ENCODE measurements at places on chromosomes 7 and 10.

DNA sequence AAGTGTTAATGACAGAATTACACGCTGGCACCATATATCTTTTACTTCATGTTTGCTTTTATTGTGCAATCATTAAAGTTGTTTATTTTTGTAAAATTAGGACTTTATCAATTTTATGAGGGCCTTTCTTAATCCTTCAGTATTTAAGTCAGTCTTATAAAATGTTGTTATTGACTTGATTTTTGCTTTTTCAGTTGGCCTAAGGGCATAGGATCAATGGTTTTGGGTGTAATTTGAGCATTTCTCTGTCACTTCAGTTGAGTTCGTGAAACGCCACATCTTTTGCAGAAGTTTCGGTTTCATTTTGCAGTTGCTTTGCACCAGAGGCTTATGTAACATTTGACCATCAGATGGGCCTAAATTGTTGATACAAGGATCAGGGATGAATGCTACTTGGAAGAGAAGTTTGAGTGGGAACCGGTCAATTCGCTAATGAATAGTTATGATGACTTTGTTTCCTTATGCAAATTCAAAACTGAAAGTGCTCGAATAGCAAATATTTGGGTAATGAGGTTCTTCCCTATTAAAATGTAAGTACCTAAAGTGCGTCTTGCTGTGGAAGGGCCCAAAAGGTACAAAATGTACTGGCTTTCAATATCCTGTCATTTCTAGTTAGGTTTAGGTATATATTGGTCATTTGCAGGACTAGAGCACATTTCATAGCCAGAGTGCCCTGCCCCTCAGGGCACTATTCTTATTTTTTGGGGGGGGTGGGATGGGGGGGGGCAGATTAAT is 340.9 kb downstream of the LRMDA start:
- DNase-seq, result peak; percentile 12

DNA sequence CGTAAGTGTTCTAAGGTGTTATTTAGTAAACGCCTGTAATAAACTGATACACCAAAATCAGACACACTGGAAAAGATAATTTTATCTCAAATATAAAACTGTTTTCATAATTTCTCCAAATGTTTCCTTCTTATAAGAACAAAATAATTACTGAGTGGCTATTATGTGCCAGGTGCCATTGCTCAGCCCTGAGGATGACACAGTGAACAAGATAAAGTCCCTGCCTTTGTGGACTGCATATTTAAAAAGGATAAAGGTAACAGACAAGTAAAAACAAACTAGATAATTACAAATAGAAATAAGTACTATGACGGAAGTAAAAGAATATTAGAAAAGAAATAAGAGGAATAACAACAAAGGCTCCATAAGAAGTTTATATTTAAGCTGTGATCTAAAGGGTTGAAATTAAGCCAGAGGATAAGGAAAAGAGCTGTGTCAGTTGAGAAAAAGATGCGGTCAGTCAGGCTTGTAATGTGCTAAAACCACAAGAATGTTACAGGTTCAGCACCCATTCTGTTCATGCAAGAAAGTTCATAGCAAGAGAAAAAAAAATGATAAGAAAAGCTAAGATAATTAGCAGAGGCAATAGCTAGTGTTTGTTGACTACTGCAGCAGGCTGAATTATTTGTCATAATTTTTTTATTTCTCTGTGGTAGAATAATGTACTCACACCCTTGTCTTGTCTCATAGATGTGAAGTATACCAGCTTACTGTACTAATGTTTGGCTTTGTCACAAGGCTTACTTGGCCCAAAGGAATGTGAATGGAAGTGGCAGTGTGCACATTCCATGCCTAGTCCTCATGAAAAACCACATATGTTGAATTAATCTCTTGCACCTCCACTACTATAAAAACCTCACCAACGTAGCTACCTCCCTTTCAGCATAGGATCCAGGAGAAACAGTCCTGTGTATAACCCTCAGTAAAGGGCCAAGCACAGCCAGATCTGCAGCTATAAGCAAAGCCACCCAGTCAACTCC is 75.1 kb downstream of the CRPPA start:
- DNase-seq, result no peak

GRCh38 chr7:135169964-135170273 is 588 bp downstream of the CYREN start:
- peak; percentile 80 for DNase-seq

DNA sequence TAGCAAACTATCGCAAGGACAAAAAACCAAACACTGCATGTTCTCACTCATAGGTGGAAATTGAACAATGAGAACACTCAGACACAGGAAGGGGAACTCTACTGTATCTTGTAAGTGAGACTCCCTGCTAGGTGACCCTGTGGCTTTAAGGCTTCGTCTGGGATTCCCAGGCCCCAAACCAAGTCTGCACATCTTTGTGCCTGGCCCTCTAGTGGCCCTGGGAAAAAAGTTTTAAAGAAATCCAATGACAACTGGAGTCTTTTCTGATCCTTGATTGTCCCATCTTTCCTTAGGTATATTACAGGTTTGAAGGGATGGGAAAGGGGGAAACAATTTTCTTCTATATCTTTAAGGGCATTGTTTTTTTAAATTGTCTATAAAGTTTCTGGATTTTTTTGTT is 10.6 kb upstream of the LIPM start:
- DNase-seq, result no peak

- DNase-seq, result no peak
Measured at GRCh38 chr10:70344144-70344543, 38.3 kb downstream of the LRRC20 start.

DNA sequence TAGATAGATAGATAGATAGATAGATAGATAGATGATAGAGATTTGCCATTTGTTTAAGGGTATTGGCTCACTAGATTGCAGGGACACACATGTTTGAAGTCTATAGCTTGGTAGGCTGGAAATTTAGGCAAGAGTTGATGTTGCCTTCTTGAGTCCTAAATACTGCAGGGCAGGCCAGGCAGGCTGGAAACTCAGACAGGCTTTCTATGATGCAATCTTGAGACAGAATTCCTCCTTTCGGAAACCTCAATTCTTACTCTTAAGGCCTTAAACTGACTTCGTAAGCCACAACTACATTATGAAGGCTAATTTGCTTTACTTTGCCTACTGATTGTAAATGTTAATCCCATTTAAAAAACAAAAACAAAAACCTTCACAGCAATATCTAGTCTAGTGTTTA is 322.9 kb upstream of the AKR1E2 start:
- no peak for DNase-seq

DNA sequence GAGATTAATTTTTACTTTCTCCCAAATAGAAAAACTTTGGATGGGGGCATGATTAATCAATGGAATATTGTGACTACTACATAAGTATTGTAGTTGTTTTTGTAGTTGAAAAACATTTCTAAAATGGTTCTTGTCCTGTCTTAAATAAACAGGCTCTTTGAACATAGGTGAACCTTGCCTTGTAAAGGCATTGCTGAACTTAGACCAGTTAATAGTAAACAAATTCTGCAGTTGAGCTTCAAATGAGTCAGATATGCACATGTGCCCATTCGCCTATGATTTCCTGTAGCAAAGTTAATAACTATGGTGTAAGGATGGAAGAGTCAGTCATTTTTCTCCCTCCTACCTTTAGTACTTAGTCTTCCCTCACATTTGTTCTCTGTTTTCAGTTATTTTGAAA is 22.6 kb downstream of the CUTC start:
- no peak for DNase-seq

DNA sequence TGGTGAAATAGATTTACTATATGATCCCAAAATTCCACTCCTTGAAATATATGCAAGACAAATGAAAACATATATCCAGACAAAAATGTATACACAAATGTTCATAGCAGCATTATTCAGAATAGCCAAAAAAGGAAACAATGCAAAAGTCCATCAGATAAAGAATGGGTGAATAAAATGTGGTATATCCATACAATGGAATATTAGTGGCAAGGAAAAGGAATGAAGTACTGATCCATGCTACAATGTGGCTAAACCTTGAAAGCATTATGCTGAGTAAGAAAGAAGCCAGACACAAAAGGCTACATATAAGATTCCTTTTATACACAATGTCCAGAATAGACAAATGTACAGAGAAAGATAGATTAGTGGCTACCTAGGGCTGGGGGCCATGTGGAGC is 225.5 kb downstream of the PLXNA4 start:
- no peak for DNase-seq

- peak; percentile 96 for DNase-seq
Measured at GRCh38 chr7:23105644-23106056, at the start of gene KLHL7. Gene KLHL7, plus strand, starts transcription at chr7:23105785. Its CDS starts 242 bp downstream, at chr7:23106027.

- no peak for DNase-seq
Measured at GRCh38 chr7:131537571-131537978, 18.9 kb downstream of the PODXL start.

GRCh38 chr7:24965831-24966708 is 13.9 kb downstream of the OSBPL3 start:
- peak; percentile 67 for DNase-seq

GRCh38 chr10:114552050-114552449 is 106.0 kb downstream of the ABLIM1 start:
- DNase-seq, result no peak

DNA sequence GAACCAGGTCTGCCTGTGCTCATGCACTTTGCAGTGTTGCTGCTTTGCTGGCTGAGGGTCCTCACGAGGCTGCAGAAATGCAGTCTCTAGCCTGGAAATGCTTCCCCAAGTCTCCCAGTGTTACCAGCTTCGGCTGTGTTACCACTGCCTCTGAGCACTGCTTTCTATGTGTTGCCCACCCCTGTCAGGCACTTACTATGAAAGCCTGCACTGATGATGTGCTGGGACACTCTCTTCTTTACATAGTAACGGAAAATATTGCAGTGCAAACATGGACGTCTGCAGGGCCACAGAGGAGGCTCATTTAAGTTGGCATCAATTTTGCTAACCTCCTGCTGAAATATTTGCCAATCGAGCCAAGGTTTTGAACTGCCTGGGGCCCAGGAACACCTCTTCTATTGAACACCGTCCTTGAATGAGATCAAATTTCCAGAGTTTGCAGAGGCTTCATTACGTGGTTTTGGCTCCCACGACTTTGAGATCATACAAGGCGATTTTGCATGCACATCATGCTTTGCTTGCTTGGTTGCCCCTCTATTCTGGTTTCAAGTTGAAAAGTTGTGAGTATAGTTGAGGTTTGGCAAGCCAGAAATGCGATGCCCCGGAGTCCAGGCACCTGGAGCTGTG is 404.7 kb upstream of the PODXL start:
- no peak for DNase-seq

DNA sequence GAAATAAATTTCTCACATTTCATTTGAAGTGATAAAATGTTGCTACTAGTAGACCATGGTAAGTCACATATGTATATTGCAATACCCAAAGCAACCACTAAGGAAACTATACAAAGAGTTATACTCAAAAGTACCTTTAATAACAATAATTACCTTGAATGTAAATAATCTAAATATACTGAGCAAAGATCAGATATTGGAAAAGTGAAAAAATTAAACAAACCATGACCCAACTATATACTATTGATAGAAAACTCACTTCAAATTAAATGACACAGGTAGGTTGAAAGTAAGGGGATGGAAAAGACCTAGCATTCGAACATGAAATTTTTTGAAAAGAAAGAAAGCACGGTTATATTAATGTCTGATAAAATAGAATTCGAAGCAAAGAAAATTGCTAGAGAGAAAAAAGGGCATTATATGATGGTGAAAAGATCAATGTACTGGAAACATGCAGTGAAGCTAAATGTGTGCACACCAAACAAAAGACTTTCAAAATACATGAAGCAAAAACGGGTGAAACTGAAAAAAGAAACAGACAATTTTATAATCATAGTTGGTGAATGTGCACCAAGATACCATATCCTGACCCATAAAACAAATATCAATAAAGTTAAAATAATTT is 29.1 kb downstream of the TFPI2 start:
- no peak for DNase-seq

GRCh38 chr10:114392112-114392835 is 12.0 kb downstream of the AFAP1L2 start:
- DNase-seq, result no peak

- DNase-seq, result no peak
Measured at GRCh38 chr7:102898532-102898859, 14.3 kb upstream of the LRRC17 start.

All from B cell (primary cell).